ENCODE measurements at places on chromosomes 6 and 20.

DNA sequence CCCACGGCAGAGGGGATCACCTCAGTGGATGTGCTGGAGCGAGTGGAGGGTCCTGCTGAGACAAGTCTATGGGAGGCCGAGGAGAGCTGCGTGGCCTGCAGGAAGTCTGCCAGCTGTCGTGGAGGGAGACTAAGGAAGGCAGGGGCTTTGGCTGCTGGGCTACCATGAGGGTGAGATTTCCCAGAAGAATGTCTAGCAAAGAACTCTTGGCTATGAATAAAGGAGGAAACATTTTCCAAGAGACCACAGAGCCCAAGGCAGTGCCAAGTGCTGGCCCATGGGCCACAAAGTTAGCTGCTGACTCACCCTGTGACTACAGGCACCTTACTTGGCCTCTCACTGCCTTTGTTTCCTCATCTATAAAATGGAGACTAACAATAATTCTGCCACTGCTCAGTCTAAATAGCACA lies 73.4 kb downstream of the PRDM1 start:
- peak; percentile 80 for DNase-seq

DNA sequence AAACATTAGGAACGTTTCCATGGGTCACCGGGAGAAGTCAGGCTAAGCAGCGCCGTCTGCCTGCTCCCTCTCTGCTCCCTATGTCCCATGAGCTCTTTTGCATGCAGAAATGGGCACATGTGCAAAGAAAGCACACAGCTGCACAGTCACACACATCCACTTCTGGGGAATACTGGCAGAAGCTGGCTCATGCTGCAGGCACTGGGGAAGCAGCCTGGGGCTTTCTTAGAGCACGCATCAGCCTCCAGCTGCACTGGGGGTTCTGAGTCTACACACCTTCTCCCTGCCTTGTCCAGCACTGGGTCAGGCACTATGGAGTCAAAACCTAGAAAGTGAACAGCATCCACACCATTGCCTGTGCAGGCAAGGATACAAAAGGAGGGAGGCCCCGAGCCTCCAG lies 76.1 kb upstream of the FOXQ1 start:
- no peak for DNase-seq

GRCh38 chr6:117548797-117549301 lies 53.5 kb downstream of the GOPC start:
- peak; percentile 49 for DNase-seq

- DNase-seq: no peak
Observed at GRCh38 chr6:159977255-159977903, 8.5 kb downstream of the IGF2R start.

DNA sequence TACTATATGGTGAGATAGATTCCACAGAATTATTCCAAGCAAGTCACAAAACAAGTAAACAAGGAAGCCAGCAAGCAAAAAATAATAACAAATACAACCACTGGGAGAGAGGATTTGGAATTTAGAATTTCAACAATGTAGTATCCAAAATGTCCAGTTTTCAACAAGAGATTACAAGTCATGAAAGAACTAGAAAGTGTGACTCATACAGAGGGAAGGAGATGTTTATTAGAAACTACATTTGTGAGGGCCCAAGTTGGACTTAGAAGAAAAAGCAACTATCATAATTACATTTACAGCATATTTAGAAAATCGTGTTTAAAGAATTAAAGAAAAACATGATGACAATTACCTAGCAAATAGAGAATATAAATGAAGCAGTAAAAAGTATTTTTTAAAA lies 494.6 kb upstream of the ID4 start:
- DNase-seq: no peak

GRCh38 chr6:53924277-53924676 lies 129.5 kb downstream of the LRRC1 start:
- DNase-seq: no peak

DNA sequence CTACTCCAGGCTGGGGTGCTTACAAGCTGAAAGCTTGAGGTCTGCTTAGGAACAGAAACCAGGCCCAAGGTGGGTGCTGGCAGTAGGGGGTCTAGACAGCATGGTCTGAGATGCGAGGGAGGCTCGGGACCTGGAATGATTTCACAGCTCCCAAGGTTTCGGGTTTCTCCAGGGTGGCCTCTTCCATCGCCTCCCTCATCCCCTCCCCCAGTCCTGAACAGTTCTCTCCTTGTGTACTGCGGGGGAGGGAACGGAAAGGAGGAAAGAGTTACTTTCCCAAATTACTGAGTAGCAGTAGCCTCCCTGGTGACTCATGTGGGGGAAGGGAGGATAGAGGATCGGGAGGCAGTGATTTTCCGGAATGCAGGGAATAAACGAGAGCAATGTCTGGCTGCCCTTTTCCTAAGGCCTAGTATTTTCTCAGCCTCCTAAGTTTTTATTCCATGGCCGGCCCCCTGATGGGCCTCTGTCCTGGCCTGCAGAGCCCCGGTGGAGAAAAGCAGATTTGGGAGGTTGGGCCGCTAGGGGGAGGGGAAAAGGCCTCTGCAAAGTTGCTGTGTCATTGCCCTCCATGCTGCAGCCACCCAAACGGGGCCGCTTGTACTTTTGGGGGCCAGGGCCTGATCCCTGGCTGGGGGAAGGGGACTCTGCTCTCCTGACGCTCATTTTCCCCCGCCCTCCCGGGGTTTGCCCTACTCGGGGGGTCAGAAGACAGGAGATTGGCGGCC lies 1.5 kb downstream of the BRD2 start:
- peak; percentile 73 for DNase-seq

GRCh38 chr6:13298446-13298845 lies 29.9 kb downstream of the TBC1D7 start:
- DNase-seq: no peak

DNA sequence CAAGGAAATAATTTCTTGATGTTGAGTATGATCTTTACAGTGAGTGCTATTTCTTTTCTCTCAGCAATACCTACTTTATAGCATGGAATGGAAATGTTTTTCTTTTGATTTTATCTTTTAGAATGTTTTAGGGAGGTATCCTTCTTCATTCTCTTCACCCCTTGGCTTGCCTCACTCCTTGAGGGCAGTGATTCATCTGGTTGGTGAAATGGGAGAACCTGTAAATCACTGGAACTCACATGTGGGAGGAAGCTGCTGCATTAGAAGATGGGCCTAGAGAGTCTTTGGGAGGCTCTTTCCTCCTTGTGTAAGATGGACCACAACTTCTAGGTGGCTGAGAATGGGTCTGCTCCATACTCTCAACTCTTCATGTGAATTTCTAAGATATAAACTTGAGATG lies 244.8 kb upstream of the SYNCRIP start:
- DNase-seq: no peak

GRCh38 chr6:162267641-162268040 lies 459.9 kb downstream of the PRKN start:
- no peak for DNase-seq
